ENCODE measurements at places on chromosomes 7 and 10.

GRCh38 chr7:20107582-20107981, 109.6 kb downstream of the MACC1 start:
- no peak for DNase-seq

DNA sequence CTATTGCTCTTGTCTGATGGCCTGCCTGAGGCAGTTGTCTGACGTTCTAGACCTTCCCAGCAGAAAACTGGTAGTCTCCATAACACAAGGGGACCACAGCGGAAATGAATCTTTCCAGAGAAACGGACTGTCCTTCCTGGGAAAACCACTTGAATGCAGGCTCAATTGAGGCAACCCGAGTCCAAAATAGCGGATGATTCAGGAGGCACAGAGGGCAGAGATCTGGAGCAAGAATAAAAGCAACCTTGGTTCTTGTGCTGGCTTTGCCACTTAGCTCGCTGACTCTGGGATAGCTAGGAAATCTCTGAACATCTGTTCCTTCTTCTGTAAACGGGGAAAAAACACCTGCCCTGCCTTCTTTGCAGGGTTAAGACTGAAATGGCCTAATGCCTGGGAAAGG, 178.8 kb downstream of the NEURL1 start:
- no peak for DNase-seq

DNA sequence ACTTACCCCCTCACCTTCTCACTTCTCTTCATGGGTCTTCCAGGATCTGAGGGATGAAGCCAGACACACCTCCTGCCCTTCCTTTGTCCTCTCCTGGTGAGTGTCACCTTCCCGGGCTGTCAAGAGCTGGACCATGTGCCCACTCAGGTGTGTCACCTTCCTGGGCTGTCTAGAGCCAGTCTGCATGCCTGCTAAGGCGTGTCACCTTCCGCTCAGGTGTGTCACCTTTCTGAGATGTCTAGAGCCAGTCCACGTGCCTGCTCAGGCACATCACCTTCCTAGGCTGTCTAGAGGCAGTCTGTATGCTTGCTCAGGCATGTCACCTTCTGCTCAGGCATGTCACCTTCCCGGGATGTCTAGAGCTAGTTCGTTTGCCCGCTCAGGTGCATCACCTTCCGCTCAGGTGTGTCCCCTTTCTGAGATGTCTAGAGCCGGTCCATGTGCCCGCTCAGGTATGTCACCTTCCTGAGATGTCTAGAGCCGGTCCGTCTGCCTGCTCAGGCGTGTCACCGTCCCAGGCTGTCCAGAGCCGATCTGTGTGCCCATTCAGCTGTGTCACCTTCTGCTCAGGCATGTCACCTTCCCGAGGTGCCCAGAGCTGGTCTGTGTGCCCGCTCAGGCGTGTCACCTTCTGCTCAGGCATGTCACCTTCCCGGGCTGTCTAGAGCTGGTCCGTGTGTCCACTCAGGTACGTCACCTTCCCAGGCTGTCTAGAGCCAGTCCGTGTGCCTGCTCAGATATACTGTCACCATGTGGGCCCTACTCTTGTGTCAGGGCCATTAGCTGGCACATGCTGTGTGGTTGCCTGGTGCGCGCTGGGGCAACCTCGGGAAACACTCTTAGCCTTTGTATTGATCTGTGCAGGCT, 245.3 kb downstream of the EBF3 start:
- DNase-seq: no peak

DNA sequence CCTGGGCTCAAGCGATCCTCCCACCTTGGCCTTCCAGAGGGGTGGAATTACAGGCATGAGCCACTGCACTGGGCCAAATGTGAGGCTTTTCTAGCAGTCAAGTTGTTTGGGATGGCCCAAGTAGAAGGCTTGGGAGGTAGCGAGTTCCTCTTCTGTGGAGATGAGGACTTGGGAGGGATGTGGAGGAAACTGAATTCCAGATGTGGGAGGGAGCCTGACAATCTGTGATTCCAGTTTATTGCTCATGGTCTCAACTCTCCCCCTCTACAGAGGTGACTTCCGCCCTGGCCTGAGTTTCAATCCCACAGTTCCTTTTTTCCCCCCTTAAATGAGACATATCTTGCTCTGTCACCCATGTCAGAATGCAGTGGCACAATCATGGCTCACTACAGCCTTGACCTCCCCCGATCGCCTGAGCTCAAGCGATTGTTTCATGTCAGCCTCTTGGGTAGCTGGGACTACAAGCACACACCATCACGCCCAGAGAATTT, 3.4 kb downstream of the STYXL1 start:
- DNase-seq: no peak

DNA sequence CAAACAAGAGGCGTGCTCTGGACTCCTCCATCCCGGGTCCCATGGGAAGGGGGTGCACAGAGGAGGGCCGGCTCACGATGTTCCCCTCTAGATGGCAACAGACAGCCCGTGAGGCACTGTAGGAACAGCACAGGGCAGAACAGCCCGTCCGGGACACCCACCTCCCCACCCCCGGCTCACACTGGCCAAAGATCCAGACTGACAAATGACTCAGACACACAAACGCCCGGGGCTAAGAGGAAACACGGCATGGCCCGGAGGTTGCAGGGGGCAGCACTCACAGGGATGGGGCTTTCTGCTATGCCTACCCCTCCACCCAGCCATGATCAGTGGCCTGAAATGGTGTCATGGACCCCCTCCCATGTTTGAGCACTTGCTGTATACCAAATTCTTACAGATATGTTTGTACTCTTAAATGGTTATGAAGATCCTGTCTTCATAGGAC, 4.9 kb upstream of the ELN start:
- no peak for DNase-seq

DNA sequence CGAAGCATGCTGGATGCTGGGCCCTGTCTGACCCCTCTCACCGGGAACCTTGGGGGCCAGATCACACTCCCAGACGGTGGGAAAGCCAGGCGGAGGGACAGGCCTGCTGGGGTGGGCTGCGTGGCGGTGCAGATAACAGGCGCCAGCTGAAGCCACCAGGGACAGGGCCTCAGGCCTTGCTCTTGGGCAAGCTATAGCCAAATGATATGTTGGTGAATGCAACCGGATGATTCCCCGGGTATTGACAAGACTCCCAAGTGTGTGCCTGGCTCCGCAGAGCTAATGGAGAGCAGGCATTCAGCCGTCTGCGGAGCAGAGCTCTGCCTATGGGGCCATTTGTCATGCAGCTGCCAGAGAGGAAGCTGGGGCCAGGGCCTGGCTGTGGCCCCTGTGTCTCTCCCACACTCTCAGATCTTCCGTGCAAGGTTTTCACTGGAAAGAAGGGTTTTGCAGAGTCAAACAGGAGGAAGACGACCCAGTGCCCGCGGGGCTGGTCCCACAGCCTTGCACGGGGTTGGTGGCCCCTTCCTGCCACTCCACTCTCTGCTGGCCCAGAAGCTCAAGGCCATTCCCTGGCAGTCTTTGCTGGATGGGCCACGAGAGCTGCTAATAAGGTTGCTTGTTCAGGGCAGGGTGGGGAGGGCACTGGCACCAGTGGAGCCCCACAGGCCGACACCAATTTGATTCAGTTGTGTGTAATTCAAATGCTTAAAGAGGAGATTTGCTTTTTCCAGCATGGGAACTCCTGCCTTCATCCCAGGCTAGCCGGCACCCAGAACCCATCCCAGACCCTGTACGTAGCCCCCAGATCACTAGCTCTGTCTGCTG, 91.8 kb downstream of the PRKAG2 start:
- DNase-seq: no peak

GRCh38 chr10:122875843-122876466, 3.4 kb downstream of the FAM24B start:
- DNase-seq: no peak

DNA sequence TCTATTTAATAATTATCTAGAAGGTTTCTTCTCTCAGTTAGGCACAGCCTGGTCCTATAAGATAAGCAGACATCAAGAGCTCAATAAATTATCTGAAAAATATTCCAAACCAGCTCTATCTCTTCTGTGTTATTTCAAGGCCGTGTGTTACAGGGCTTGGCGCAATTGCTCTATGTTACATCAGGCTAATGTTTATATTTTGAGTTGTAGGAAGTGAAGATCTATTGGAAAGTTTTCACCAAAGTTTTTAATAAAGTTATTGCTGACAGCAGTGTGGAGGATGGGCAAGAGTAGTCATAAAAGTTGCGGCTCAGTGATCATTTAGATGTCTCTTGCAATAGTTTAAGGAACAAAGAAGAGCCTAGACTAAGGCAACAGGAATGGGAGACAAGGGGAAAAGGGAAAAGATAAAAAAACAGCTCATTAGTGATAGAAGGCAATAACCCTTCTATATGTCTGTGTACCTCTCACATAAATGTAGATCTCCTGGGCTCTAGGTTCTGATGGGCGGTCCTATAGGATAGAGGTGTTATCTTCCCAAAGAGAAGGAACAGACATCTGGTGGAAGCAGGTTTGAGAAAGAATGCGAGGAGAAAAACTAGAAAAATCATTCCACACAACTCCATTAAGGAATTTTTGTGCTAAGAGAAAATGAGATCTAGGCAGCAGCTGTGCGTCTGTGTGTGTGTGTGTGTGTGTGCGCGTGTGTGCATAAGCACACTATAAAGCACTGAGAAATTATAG, 5.9 kb upstream of the ANKRD7 start:
- DNase-seq: no peak

- DNase-seq: no peak
Observed at GRCh38 chr7:72540106-72540611, 128.0 kb upstream of the CALN1 start.

DNA sequence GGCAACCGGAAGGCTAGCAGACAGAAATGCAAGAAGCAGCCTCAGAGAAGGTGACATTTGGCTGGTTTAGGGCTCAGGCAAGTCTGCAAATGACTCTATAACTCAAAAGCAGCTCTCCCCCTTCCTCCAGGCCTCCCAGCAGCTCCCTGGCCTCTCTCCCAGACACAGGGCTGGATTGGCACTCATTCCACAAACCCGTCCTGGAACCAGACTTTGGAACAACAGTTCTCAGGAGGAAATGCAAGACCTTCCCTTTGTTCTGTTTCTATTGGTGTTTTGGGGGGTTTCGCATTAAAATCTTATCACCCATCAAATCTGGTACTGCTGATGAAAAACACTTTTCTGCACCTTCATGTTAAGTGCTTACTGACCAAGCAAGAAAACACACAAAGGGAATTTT, 40.3 kb upstream of the EFCAB10 start:
- no peak for DNase-seq

DNA sequence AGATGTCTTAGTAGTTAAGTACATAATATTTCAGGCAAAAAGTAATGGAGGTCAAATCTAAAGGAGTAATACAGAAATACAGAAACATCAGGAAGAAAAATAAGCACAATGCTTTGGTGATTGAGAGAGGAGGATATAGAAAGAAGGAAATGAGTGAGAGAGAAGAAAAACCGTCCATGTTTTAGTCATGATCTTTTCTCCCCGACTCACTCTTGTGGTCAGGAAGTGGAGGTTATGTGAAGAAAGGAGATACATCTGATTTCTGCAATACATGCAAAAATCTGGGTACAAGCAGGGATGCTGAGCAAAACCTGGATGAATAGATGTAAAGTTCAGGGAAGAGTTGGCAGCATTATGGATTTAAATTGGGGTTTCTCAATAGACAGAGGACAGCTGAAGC, 1122.5 kb downstream of the SORCS3 start:
- DNase-seq: no peak

DNA sequence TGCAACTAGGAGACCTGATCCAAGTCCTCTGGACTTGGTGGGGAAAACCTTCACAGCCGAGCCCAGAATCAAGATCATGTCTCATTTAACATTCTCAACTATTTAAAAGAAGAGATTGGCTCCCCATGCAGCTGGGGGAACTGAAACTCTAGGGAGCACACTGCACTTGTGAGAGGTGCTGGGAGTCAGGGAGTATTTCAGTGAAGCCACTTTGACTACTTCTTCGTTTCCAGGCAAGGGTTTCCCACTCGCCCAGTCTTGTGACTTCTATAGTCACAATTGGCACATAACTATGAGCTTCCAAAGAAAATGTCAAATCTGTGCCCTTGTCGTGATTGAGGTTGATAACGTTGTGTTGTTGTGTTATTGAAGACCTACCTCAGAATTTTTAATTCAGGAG, 62.9 kb downstream of the AKR1B1 start:
- no peak for DNase-seq

DNA sequence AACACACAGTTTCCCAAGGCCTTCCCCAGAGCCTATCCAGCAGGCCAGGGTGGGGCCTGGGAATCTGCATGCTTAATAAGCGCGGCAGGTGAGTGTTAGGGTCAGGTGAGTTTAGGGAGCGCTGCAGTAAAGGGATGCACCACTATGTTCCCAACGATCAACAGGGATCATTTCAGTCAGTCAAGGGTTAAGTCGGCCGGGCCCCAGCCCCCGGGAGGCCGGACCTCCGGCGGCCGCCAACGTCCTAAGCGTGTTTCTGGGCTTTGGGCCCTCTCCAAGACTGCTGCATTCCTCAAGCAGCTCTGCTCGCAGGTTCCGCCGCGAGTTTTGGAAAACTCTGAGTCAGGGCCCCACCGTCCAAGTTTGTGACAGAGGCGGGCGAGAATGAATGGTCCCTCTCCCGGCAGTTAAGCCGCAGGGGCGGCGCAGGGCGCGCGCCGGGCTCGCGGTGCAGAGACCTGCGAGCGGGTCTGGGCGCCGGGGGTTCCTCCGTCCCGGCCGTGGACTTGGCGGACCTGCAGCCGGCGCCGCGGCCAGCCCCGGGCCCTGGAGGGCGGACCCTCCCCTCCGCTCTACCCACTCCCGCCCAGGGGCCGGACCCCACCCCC, 81.6 kb downstream of the ARHGAP22 start:
- no peak for DNase-seq

DNA sequence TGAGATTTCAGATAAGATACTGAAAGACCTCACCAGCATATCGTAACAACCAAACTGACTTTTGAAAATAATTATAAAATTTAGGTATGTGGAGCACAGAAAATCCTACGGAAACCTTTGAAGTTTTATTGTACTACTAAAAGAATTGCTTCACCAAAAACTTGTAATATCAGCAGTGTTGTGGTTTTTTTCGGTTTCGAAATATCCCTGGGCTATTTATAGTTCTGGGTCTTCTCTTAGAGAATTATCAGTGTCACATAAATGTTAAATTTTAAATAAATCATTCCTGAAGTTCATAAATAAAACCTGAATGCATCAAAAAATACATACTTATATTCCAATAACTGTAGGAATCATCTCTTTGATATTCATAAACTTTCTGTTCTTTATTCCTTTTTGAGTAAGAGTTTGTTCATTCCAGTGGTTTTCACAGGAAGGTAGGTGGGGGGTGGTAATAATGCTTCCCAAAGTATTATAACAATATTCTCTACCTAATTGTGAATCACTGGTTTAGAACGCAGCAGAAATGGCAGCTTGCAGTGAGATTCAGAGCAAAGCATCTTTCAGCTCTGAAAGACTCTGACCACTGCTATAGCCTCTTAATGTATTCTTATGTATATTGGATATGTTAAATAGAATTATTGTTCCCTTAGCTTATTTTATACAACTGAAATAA, 60.2 kb downstream of the ZNF277 start:
- no peak for DNase-seq

- no peak for DNase-seq
Observed at GRCh38 chr7:131555552-131556052, 826 bp downstream of the PODXL start.

- DNase-seq: no peak
Observed at GRCh38 chr10:66102756-66103155, 823.1 kb upstream of the LRRTM3 start.

DNA sequence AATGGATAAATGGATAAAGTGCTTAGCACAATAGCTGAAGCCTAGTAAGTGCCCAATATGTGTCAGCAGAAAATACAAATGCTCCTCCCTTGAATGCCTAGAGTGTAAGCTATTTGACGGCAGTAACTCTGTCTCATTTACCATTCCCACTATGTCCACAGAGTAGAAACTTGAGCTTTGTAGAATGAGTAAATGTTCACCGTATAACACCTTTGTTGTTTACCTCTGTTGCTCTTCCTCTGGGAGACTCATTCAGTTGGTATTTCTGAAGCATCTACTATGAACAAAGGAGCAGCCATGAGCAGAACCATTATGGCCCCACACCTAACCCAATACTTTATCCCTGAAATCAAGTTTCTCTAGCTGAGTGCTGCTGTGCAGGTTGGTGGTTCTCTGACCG, 8.4 kb upstream of the SLC16A12 start:
- no peak for DNase-seq
